ENCODE measurements at places on chromosomes 13 and 19. TPM values are rescaled to one million over a fixed set of nuclear protein-coding genes. Genes with fewer than 3 reads are reported as not detected.

DNA sequence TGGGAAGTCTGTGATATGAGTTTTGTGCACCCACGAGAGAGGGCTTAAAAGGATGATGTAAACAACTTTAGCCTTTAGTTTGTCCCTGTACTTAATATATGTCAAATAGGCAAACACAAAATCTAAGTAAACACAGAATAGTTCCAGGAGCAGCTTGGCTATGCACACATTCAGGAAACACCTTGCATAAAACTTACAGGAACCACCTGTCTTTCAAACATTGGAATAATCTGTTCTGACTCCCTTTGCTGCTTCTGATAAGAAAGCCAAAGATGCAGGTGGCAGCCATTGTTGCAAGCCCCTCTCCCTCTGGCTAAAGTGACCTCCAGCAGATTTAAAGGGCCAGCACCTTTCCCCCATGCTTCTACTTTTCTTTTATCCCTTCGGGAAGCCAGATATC, 4.7 kb downstream of the EEF1AKMT1 start:
- DNase-seq, result no peak

DNA sequence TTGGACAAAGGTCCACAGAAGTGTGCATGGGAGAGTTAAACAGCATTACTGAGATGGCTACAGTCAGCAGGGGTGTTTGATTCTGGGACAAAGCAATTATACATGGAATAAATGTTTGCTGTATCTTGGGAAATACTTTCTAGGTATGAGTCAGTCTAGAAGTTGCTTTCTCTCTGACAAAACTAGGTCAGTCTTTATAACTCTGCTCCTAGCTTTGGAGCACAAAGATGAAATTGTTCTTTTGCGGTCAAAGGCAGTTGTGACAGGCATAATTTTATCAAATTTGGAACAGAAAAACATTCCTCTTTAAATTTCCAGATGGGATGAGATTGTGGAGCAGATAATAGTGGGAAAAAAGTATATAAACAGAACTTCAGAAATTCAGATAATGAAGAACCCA, 1045.4 kb upstream of the MIR17HG start:
- no peak for DNase-seq

- DNase-seq, result no peak
Measured at GRCh38 chr13:113045251-113046127, 60.1 kb upstream of the F7 start.

- no peak for DNase-seq
Measured at GRCh38 chr19:35299523-35300338, 7.8 kb downstream of the MAG start.

TPTE2 gene
- not detected for total RNA-seq

CDKN2D gene
- 24.9 TPM for total RNA-seq

Measured in MG63 (cell line).